Foreskin fibroblast (primary cell): ENCODE measurements at places on chromosomes 5 and 9.

DNA sequence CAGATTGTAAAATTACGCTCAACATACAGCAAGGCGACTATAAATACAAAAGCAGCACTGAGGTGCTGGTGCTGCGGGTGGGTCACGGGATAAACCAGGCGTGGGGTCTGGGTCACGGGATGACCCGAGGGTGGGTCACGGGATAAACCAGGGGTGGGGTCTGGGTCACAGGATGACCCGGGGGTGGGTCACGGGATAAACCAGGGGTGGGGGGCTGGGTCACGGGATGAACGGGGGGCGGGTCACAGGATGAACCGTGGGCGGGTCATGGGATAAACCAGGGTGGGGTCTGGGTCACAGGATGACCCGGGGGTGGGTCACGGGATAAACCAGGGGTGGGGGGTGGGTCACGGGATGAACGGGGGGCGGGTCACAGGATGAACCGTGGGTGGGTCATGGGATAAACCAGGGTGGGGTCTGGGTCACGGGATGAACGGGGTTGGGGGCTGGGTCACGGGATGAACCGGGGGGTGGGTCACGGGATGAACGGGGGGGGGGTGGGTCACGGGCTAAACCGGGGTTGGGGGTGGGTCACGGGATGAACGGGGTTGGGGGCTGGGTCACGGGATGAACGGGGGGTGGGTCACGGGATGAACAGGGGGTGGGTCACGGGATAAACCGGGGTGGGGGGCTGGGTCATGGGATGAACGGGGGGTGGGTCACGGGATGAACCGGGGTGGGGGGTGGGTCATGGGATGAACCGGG, 30.2 kb upstream of the SLC9A3 start:
- no peak for DNase-seq

- DNase-seq = no peak
Observed at GRCh38 chr5:41764650-41765049, 105.6 kb downstream of the OXCT1 start.

DNA sequence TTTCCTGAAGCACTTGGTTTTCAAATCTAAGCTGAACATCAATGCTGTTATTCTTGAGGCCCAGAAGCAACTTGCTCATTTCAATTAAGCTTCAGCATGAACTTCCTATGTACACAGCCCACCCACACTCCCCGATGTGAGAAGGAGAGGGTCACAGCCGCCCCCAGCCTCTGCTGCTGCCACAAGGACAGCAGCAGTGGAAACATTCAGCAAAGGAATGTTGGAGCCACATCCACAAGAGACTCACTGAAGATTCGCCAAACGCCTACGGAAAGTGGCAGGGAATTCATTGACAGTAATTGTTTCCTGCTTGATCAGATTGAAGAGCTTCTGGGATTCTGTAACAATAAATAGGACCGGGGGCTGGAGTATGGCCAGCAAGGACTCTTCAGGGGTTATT, 2.9 kb downstream of the TGFBI start:
- DNase-seq = no peak

DNA sequence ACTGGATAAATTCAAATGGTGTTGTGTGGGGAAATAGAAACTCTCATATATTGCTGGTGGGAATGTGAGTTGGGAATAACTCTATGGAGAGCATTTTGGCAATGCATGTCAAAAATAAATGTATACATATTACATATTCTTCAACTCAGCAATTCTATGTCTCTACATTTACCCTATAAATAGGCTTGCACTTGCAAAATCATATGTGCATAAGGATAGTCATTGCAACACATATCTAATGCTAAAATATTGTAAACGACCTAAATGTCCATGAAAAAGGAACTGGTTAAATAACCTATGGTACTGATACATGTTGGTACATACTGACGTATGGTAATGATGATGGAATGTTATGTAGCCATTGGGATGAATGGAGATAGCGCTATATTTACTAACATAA, 94.5 kb upstream of the CHD1 start:
- no peak for DNase-seq

DNA sequence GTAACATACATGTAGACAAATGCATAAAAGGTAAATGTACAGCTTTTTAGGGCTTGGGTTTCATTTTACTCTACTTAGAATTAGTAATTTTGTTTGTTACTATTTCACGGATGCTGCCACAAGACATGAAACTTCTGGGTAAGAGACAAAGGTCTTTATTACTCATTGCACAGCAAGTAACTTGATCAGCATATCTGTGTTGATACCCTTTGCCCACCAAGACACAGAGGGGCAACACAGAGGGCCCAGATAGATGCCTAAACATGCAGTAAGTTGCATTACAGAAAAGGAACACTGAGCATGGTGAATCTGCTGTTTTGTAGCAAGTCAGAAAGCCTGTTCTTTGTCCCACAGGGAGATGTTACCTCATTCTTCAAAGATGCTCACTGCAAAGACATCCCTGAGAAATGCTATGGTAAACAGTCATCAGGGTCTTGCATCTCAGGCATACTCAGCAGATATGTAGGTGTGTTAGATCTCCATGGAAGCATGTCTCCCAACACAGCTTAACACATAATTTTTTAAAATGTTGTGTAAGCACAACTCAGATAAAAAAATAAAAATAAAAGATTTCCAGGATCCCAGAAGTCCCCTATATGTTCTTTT, 10.3 kb downstream of the ITGA2 start:
- peak; percentile 62 for DNase-seq

- DNase-seq = no peak
Observed at GRCh38 chr5:107153283-107153682, 517.5 kb downstream of the EFNA5 start.

DNA sequence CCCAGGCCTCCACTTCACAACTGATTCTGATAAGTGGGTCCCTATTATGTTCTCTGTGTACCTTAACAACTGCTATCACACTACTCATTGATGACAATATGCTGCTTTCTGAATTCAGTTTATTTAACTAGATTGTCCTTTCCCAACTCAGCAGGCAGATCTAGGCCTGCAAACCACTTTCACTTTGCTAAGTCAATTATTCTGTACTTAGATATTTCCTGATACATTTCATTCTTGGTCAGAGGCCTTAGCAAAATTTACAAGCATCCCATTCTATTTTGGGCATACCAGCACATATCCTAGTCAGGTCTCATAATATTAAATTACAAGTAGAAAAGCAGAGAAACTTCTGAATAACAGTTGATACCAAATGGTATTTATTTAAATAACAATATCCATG, 235.7 kb upstream of the HAPLN1 start:
- DNase-seq = no peak

GRCh38 chr5:124631874-124632550, 114.4 kb downstream of the ZNF608 start:
- no peak for DNase-seq

DNA sequence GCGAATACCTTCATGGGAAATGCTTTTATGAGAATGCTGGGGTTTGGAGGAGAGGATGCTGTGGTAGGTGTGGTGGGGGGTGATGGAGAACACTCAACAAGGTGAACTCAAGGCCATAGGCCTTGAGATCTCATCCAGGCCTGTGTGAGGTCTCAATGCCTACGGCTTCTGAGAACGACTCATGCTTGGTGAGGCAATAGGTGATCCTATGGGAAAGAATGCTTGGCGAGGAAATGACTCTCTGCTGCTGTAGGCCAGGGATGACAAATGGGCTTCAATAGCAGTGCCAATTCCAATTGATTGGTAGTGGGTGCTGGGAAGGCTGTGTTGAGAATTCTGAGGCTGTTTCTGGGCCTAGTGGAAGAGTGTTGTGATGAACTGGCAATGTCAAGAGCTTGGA, 280.2 kb upstream of the CLINT1 start:
- DNase-seq = peak; percentile 83

DNA sequence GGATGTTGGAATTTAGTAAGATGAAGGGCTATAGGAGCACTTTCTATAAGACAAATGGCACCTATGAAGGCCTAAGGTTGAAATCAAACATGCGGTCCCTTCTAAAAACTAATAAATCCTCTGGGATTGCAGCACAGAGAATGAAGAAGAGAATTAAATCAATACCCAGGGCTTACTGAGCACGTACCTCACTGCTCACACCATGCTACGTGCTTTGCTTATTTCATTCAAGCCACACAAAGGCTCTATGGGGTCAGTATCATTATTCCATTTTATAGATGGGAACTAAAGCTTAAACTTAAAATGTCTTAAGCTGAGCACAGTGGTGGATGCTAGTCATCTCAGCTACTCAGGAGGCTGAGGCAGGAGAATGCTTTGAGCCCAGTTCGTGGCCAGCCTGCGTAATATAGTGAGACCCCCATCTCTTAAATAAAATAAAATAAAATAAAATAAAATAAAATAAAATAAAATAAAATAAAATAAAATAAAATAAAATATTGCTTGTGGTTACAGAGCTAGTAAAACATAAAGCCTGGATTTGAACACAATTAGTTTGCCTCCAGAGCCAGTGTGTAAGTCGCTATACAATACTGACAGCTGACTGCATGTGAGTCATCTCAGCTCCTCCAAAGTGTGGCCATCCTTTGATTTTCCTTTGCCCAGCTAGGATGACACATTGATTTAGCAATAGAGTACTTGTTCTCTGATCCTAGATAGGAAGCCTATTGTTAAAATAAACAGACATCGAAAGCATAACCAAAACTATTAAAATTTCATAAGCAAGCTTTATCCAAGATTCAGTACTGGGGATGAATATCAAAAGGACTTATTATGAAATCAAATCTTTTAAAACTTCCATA, 20.9 kb upstream of the DPYSL3 start:
- peak; percentile 91 for DNase-seq

- DNase-seq = peak; percentile 91
Observed at GRCh38 chr5:54700986-54701578, 183.5 kb downstream of the SNX18 start.

DNA sequence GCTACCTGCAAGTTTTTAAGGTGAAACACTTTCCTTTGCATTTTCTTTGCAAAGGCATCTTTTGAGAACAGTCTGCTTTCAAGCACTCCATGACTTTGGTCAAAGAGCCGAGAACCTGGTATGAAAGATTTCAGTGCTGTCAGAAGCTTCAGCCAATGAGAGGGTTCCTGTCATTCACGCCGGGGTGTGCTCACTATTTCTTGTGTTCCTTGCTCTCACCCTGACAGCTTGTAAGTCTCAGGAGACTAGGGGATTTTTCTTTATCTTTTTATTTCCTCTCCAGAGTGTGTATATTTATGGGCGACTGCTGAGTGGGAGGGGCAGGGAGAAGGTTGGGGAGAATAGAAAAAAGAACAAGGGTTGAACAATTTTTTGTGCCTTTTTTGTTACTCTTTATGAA, 334.0 kb downstream of the PSAT1 start:
- no peak for DNase-seq

DNA sequence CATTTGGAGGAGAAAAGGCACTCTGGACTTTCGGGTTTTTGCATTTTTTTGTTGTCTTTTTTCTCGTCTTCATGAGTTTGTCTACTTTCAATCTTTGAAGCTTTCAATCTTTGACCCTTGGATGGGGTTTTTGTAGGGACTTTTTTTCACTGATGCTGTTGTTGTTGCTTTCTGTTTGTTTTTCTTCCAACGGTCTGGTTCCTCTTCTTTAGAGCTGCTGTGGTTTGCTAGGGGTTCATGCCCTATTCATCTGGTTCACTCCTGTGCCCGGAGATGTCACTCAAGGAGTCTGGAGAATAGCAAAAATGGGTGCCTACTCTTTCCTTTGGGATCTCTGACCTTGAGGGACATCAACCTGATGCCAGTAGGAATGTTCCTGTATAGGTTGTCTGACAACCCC, 378.6 kb upstream of the TYRP1 start:
- DNase-seq = no peak
